ENCODE measurements at places on chromosomes 7 and 10.
A peak's percentile ranks its signal among the peaks of the same experiment; 100 is the strongest.

DNA sequence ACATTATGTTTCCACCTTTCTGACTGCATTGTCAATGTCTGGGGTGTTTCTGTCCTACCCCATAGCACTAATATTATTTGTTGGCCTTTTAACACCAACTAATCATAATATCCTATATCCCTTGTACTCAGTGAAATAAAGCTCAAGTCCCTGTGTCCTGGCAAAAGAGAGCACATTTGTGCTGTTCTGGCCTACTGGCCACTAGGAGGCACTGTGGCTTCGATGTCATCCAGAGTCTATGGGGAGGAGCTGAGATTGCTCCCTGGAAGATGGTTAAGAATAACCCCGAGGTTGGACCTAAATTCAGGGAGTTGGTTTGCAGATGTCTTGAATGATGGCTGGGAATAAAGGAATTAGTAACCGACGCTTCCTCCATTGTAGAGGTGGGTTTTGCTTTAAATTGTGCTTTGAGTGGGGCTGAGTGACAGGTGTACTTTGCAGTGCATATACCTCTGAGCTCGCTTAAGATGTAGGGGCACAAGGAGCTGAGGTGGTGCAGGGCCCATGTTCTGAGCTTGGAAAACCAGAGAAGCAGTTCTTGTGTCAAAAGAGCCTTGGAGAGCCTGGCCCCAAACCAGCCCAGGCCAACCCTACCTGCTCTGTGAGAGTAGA is 191.2 kb upstream of the PRSS1 start:
- peak; percentile 70 for DNase-seq

GRCh38 chr10:69866688-69867461 is 65.2 kb downstream of the COL13A1 start:
- peak; percentile 74 for DNase-seq

DNA sequence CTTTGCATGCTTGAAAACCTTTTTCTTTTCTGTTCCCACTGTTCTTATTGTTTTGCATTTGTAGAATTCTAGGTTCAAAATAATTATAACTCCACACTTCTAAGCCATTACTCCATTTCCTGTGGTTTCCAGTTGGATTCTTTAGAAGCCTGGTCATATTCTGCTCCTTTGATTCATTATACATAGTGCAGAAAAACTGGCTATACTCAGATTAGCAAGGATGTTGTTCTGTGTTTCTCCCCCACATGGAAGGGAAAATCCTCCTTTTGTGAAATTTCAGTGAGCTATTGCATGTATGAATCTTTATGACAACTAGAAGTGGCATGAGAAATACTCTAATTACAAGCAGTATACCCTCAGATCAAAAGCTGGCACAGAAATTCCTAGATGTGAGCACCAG is 79.5 kb downstream of the SLC13A1 start:
- peak; percentile 57 for DNase-seq

GRCh38 chr10:48611133-48611532 is 6.3 kb upstream of the ARHGAP22 start:
- DNase-seq: no peak

DNA sequence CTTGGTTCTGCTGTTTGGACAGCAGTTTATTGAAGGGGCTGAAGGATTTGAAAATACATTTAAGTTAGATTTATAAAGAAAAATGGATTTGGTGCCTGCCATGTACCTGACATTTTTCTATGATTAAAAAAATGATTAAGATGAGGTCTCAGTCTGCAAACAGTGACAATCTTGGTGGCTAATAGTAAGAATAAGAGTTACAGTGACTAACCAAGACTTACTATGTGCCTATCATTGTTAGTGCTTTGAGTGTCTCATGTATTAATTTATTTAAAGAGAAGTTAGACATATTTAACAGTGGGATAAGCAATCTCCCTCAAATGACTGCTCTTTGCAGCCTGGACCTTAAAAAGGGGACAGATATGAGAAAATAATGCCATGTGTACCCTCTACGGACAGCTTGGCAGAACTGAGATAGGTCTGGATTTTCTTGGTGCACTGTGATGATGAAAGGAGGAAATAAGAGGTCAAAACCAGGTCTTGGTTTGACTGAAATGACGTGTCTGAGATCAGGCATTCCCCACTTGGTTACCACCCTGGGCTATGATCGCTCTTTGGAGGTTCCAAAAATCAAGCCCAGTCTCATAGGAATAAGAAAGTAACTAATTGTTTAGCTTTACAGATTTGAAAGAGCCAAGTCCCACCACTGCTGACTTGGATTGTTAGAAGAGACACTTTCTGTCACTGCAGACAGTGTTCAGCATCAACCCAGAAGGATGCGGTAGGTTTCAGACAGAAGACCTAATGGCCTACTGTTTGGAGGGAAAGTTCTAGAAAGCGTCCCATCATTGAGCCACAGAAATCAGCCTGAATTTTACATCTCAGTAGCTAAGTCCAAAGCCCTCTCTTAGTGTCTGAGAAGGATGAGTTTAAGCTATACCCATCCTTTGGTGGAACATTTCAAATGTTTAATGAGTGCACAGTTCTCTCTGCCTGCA is 2.1 kb downstream of the CASP7 start:
- DNase-seq: no peak

GRCh38 chr10:35471435-35471834 is 133.7 kb upstream of the GJD4 start:
- DNase-seq: no peak

DNA sequence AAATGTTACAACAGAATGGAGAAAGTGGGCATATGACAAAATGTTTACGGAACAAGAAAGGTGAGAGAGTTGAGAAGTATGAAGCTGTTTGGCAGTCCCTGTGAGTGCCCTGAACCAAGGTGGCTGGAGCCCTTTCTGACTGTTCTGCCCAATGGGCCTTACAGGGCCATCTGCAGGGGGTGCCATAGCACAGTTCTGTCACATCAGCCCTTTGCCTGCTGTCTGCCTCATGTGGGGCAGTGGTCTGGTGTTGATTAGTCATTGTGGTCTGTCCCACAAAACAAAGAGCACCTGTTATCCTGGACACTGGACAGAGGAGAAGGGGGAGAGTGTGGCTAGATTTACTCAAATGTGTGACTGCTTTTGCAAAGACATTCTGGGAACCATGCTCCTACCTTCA is 51.5 kb upstream of the OSBPL3 start:
- no peak for DNase-seq

DNA sequence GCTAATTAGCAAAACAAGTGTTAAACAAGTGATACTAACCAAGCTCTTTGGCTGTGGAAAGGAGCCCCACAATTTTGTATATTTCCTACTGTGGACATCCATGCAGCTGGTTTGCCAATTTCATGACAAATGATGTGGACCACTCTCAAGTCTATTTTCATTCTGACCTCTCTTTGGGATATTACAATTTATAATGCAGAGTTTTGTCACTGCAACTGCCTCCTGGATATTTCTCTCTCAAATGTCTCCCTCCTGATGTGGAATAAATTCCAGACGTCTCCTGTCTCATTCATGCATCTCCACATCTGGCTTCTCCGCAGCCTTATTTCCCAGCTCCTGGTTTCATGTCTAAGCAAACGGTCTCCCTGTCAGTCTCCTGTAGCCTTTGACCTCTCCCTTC is 80.6 kb upstream of the RHEB start:
- peak; percentile 31 for DNase-seq

DNA sequence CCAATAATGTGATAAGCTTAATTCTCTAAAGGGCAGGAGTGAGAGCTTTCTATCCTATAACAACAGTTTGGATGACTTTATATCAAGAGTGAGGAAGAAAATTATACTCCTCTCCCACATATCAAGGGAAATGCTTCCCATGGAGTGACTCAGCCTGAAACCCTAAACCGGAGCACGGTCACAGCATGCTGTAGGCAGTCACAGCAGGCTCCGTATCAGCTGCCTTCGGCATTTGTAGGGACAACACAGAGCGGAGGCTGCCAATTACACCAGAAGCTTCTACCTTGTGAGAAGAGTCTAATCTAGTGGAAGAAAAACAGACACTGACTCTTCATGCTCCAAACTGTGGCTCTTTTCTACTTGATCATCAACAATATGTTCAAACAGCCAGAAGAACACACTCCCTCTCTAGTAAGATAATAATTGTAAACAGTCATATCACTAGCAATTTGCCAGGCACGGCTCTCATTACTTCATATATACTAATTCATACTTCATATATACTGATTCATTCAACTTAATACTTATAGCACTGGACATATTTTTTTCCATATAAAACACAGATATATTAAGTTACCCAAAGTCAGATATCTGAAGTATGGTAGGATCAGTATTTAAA is 65.9 kb downstream of the DGKB start:
- DNase-seq: peak; percentile 65

DNA sequence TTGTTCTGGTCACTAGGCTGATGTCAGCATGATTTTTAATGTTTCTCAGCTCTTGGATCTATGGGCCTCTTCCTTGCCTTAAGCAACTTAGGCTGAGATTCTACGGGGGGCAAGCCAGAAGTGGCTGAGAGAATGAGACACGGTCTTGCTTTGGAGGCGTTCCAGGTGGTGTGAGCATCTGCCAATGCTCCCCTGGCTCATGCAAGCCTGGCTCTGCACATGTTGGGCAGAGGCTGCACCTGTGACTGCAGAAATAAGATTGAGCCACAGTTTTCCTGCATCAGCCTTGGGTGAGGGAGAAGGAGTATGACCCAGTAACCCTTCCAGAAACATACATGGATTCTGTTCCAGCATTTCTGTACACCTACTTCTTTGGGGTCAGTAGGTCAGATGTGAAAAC is 41.9 kb downstream of the C10orf120 start:
- DNase-seq: no peak
